ENCODE measurements at places on chromosomes 4 and X.

DNA sequence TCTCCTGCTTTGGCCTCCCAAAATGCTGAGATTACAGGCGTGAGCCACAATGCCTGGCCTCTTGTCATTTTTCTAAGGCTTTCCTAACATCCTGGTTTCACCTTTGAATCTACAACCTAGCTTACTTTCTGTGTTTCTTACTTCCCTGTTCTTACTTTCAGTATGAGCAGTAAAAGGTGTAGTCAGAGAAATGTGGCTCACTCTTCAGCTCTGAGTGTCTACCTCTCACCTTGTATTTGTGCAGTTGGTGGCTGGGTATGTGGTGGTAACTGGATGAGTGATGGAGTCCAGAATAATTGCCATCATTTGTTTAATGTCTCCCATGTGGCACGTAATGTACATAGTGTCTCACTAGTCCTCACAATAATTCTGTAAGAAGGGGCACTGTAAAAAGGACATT is 19.1 kb upstream of the CXCL11 start:
- no peak for DNase-seq

- DNase-seq, result no peak
Measured at GRCh38 chrX:134239016-134239415, 2.0 kb downstream of the CCDC160 start.

DNA sequence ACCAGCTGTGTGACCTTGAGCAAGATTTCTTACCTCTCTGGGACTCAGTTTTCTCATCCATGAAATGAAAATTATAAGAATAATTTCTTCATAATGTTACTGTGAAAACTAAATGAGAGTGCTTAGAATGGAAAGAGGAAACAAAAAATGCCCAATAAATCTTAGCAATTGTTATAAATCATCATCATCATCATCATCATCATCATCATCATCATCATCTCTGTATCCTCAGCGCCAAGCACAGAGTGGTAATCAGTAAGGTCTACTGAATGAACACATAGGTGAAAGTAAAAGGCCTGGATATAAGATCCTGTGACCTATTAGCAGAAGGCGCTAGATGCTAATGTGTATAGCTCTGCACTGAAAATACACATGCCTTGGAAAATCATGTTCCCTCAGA is 6.8 kb upstream of the STARD8 start:
- DNase-seq, result no peak

GRCh38 chr4:135281230-135281629 is 1079.6 kb upstream of the PABPC4L start:
- no peak for DNase-seq

DNA sequence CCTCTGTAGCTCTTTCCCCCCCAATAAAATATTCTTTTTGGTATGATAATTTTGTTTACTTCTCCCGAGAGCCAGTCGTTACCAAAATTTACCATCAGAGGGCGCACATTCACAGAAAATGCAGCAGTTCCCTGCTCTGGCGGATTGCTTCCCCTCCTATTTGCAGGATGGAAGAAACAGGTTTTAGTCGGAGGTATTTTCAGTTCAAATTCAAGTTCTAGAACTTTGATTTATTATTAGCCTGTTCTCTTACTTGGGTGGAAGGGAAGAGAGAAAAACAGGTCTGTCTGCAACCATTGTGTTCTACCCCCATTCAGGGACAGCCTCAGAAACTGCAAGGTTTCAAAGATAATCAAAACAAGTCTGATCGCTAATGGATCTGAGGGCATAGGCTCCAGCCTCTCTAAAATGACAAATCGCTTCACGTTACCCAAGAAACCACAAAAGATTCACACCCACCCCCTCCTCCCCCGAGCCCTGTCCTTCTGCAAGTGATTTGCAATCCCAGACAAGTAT is 263.8 kb upstream of the RPS6KA3 start:
- peak; percentile 8 for DNase-seq

GRCh38 chr4:79650794-79651431 is 242.9 kb upstream of the GK2 start:
- no peak for DNase-seq

DNA sequence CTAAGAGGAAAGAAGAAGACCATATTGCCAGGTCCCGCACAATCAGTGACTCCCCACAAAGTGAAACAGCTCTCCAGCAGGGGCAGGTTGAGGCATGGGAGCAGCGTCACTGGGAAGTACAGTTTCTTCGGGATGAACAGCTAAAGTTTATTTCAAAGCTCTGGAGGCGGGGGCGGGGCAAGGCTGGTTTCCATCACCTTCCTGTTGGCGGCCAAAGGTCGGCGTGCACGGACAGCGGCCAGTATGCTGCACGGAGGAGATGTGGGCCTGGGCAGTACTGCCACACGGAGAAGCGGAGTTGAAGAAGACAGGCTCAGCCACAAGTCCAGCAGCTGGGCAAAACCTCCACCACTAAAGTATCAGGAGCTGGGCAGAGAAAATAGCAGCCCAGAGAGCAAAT is 951 bp upstream of the ZNF518B start:
- DNase-seq, result no peak

DNA sequence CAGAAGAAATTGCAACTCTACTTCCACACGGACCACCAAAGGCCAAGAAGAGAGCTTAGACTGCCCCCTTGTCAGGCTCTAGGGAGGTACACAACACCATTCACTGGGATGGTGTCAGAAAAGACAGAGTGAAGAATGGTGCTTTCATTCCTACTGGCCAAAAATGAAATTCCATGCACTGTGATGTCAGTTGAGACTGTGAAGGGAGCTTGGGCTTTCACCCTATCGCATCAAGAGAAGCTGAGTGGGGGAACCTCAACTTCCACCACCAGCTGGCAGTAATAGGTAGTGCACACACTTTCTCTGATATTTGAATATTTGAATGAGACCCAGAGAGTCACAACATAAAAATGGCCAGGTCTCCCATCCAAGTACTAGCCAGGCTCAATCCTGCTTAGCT is 65.9 kb downstream of the ZNF711 start:
- DNase-seq, result no peak

DNA sequence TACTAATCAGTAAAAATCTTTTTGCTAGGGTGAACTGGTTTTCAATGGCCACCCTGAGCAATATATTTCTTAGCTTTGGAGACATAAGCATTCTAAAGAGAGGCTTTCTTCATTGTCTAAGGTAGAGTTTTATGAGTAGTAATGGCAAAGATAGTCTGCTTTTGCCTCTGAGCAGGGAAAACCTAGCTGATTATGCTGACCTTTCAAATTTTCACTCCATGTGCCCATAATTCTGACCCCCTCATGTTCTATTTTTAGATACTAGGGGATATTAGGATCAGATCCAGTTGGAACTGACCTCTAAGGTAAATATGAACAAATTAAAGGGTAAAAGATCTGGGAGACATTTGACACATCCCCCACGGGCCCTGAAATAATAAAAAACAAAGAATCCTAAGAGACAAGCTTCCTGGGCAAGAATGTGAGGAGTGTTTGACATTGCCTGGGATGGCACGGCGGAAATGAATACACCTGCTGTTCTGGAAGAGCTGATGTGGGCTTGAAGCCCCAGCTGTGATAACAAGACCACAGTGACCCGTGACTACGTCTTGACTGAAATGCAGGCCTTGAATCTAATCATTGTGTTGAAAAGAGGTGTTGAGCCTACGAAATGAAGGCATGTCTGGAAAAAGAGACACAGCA is 392.1 kb upstream of the FRG1 start:
- DNase-seq, result no peak

Measured in activated effector memory CD4-positive, alpha-beta T cell treated with Interleukin-2 at 50 U/mL for 16 hours (primary cell).